ENCODE measurements at places on chromosomes 5 and 9.

- no peak for DNase-seq
Measured at GRCh38 chr5:78593465-78593864, 55.1 kb downstream of the LHFPL2 start.

DNA sequence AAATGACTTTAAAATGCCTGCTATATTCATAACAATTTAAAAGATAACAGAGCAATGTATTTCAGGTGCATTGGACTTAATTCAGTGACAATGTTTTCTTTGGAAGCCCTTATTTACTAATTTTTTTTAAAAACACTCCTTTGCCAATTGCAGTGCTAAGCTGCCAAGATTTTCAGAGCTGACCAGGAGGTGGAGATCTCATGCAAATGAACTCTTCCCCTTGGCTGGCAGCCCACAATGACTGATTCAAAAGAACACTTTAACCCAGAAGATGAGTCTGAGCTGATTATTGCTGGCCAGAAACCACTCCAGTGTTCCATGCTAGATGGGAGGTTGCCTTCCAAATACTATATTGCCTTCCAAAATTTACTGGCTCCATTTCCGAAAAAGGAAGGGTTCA, 128.3 kb upstream of the CCNH start:
- peak; percentile 76 for DNase-seq

DNA sequence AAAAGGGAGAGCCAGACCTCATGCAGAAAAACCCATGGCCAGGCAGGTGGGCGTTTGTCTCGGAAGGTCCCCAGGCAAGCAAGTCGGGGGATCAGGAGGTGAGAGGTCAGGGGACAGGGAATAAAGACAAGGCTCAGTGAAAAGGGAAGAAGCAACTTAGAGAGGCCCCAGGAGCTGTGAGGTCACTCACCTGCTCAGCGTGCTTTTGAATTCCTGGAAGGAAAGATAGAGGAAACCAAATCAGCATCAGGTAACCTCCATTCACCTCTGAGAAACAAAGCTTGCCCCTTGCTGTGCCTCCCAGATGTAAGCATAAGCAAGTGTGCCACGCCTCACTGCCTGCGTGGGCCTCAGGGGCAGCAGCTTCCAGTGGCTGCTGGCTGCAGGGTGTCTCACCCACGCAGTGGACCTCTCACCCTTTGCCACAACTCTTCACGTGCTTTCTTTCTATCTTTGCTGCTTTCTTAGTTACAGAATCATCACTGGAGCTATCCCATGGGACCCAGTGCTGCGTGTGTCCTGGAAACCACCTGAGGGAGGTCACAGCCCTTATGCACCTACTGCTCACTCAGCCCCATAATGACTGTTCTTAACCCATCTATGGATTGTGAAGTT, 6.0 kb downstream of the TRIM7 start:
- DNase-seq, result no peak

GRCh38 chr5:44160369-44160768, 228.9 kb downstream of the FGF10 start:
- no peak for DNase-seq

GRCh38 chr9:16032799-16033198, 480.0 kb downstream of the CCDC171 start:
- peak; percentile 47 for DNase-seq

DNA sequence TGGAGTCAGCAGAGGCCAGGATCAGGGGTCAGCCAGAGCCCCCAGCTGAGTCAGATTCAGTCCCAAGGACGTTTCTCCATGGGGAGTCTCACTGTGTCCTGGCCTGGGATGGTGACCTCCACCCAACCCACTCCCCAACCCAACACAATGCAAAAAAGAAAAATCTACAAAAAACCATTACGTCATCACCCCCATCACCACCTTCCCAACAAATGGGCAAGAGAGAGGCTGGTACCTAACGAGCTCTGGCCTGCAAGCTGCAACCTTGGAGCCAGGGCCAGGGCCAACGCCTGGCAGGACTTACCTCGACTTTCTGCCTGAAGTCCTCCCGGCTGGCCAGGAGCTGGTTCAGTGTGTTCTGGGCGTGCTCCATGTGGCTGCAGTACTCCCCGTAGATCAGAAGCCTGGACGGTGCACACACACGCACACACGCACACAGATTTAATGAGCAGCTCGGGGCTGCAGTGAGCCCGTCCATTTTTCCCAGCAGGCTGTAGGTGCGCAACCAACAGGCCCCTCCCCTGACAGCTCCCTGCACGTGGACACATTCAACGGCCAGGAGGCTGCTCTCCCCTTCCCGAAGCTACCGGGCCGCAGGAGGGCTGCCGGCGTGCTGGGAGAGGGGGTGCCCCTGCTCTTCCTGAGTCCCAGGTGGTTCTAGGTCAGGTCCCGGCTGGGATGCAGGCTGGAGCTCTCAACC, 59.4 kb upstream of the SARDH start:
- DNase-seq, result no peak

GRCh38 chr9:35859310-35859989, 10.8 kb downstream of the OR13J1 start:
- peak; percentile 67 for DNase-seq

- DNase-seq, result peak; percentile 82
Measured at GRCh38 chr9:72579880-72580550, 58.6 kb downstream of the TMC1 start.

DNA sequence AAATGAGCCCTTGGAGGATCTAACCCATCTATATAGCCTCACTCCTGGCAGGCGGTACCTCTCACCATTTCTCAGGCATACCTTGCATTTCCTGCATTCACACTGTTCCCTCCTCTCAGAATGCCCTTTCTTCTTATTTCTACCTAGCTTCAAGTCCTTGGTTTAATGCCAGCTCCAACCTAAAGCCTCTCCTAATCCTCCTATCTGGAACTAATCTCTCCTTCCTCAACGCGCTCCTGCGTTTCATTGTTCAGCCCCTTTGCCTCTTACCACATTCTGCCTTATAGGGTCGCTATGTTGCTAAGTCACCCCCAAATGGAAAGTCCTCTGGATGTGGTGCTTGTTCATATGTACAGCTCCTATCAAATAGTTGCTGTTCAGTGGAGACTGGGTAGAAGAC, 288.5 kb upstream of the TUT7 start:
- no peak for DNase-seq

- no peak for DNase-seq
Measured at GRCh38 chr9:77847059-77847499, 184.5 kb downstream of the GNAQ start.

DNA sequence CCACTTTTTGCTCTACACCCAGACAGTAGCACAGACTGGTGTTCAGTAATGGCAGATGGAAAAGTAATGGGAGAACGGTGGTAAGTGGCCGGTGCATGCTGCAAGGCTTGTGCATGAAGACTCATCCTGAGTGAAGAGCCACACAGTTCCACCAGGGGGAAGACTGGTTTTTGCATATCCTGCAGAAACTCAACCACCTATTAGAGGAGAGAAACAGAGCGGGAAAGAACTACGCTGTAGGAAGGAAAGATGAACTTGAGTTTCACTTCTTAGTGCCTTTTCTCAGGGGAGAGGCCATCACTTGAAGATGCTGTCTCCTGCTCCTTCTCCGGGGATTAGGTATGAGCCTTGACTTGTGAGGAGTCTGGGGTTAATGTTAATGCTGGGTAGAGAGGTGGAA, 9.4 kb upstream of the PRSS3 start:
- peak; percentile 52 for DNase-seq

GRCh38 chr9:126723807-126724172, 81.0 kb upstream of the ZBTB43 start:
- DNase-seq, result no peak

DNA sequence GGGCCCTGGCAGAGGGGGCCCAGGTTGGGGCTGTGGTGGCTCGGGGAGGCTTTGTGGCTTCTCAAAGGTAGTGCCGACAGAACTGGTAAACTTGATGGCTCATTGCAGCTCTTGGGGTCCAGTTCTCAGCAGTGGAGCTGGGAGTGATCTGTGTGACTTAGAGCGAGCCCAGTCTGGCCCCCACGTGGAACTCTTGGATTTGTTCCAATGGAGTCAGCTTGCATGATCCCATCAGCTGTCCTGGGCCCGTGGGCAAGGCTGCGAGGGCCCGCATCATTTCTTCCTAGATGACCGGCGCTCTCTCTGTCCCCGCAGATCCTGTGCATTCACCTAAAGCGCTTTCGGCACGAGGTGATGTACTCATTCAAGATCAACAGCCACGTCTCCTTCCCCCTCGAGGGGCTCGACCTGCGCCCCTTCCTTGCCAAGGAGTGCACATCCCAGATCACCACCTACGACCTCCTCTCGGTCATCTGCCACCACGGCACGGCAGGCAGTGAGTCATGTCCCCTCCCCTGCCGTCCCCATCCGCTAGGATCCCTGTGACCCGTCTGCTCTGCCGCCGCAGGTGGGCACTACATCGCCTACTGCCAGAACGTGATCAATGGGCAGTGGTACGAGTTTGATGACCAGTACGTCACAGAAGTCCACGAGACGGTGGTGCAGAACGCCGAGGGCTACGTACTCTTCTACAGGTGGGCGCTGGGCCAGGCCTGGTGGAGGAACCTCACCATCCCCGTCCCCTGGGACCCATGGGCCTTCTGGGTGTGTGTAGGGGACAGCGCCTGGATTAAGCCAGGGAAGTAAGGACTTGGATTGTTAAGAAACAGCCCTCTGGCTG, 39.2 kb downstream of the USP20 start:
- DNase-seq, result no peak

DNA sequence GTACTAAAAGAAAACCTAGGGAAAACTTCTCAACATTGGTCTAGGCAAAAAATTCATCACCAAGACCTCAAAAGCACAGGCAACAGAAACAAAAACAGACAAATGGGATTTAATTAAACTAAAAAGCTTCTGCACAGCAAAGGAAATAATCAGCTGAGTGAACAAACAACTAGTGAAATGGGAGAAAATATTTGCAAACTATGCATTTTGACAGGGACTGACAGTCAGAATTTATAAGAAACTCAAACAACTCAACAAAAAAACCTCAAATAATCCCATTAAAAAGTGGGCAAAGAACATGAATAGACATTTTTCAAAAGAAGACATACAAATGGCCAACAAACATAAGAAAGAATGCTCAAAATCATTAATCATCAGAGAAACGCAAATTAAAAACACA, 189.4 kb downstream of the AUH start:
- DNase-seq, result no peak
